Stimulated activated CD4-positive, alpha-beta T cell treated with anti-CD3 and anti-CD28 coated beads, Interleukin-1b, Interleukin-23, amount 100 ng/mL, for 48 hours (primary cell): ENCODE measurements at places on chromosomes 3 and 15.

DNA sequence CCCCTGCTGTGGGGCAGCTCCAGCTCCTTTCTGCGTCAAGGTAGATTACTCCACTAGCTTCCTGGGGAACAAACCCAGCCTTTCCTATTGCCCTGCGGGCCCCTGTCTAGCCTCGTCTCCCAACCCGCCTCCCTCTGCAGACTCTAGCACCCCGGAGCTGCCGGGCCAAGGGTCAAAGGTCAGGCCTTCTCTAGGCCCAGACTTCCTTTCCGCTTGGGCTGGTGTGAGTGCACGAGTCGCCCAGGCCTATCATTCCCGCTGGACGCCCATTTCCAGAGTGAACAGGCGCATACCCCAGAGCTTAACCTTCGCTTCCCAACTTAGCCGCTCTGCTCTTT is 11.6 kb upstream of the ONECUT1 start:
- no peak for DNase-seq

- DNase-seq = no peak
These were observed 1.7 kb downstream of the FLNB start for GRCh38 chr3:58009749-58010535.

- no peak for DNase-seq
These were observed 2.5 kb downstream of the GRAMD2A start for GRCh38 chr15:72195101-72195511.

DNA sequence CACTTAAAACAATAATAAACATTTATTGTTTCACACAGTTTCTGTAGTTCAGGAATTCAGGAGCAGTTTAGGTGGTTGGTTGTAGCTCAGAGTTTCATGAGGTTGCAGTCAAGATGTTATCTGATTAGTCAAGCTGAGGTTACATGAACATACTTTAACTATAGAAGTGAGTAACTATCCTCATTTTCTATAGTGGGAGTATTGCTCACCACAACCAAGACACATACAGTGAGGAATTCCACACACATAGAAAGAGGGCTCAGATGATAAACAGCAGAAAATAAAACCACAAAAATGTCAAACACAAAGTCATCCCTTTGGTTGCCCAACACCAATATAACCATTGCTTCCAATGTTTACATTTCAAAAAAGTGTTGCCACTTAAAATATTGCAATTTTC is 13.6 kb downstream of the SCN11A start:
- no peak for DNase-seq

GRCh38 chr3:152835601-152836102 is 721 bp downstream of the P2RY1 start:
- DNase-seq = no peak

DNA sequence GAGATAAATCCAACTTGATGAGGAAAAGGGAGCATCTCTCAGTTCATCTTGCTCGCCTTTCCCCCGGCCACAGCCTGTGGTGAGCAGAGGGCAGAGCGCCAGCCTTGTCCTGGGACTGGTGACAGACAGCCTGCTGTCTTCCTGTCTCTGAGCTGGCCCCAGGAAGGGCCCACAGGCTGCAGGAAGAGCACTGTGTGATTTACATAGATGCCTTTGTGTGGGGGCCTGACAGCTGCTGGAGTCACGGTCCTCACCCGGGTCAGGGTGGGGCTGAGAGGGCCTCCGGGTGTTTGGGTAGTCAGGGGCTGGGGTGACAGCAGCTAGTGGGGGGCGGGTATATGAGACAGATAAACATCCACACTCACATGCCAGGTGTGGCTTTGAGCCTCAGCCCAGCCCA is 29.3 kb downstream of the PLA2G4D start:
- DNase-seq = no peak

- DNase-seq = no peak
These were observed 79.7 kb downstream of the FBN1 start for GRCh38 chr15:48565560-48566482.

DNA sequence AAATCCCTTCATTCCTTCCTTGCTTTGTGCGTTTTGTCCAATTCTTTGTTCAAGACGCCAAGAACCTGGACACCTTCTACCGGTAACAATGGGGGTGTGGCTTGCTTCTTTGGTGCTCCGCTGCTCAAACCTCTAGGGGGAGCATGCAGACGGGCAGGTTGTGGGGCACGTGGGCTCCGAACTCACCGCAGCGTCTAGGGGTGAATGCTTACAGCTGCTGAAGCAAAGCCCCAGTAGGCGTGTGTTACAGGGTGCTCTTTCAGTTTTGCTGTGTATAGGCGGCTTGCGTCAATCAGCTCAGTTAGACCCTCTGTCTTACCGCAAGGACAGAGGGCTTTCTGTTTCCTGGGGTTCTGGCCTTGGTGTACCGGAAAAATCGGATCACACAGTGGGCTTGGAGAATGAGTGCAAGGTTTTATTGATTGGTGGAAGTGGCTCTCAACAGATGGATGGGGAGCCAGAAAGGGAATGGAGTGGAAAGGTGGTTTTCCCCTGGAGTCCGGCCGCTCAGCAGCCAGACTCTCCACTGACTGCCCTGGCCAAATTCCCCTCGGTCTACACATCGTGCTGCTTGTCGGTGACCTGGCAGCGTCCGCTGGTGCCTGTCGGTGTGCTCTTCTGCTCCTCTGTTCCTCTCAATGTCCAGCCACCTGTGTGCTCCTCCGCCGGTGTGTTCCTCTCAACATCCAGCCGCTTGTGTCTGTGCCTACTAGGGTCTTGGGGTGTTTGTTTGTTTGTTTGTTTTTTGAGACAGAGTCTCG is 1.2 kb upstream of the LRRC34 start:
- peak; percentile 85 for DNase-seq

DNA sequence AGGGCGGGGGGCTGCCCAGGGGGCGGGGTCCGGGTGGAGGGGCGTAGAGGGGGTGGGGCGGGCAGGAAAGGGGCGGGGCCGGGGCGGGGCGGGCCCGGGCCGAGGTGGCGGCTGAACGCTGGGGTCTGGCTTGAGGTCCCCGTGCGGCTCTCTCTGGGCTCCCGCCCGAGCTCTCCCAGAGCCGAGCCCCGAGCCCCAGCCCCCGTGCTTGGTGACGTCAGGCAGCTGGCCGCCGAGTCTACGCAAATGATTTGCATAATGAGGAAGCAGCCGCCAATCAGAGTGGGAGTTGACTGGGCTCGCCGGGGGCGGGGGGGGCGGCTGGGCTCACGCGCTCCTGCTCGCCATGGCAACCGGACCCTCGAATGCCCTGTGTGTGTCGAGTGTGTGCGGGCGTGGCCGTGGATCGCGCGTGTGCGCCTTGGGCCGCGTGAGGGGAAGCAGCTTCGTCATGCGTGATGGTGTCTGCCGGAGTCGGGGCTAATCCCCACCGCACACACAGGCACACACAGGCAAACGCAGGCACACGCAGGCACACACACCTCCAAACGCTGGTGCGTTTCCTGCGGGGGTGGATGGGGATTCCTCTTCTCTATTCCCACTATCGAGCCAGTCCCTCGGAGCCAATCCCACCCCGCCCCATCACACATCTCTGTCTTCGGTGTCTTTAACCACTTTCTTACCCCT is at the start of gene CELF6:
CELF6 (minus strand) TSS at position 173 of the 687 bp plus-strand sequence. CDS start 283 bp downstream, outside the sequence.
- DNase-seq = peak; percentile 74

GRCh38 chr3:103499967-103500366 is 1065.2 kb downstream of the ZPLD1 start:
- DNase-seq = no peak

GRCh38 chr3:119293871-119294695 is at the start of gene ARHGAP31:
Gene ARHGAP31, plus strand, starts transcription at chr3:119294383. Its CDS starts 522 bp downstream, at chr3:119294905.
- peak; percentile 88 for DNase-seq

- no peak for DNase-seq
These were observed 12.4 kb upstream of the TPM1 start for GRCh38 chr15:63030101-63030551.

- DNase-seq = peak; percentile 14
These were observed 399.6 kb downstream of the LPP start for GRCh38 chr3:188553569-188553968.

DNA sequence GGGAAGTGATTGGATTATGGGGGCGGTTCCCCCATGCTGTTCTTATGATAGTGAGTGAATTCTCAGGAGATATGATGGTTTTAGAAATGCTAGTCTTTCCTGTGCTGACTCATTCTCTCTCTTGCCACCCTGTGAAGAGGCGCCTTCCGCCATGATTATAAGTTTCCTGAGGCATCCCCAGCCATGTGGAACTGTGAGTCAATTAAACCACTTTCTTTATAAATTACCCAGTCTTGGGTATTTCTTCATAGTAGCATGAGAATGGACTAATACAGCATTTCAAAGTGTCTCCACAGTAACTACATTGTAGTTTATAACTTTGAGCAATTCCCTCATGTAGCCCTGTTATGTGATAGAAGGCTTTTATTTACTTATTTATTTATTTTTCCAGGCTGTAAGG is 128.8 kb upstream of the CHRNA7 start:
- no peak for DNase-seq

- no peak for DNase-seq
These were observed 5.4 kb upstream of the CGNL1 start for GRCh38 chr15:57370929-57371328.

DNA sequence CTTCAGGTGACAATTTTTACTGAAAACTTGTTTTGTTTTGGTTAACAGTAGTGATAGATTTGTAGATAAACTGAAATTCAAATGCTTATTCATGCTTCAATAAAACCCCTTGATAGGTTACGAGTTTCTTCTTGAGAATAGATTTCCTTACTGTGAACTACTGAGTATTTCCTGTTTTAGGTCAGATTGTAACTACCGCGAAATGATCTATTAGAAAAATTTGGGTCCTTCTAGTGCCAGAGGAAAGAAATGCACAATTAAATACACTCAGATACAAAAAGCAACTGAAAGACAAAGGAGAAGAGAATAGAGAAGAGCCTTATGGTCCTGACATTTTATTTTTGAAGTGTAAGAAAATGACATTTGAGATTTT is 251.7 kb upstream of the TBL1XR1 start:
- DNase-seq = no peak

DNA sequence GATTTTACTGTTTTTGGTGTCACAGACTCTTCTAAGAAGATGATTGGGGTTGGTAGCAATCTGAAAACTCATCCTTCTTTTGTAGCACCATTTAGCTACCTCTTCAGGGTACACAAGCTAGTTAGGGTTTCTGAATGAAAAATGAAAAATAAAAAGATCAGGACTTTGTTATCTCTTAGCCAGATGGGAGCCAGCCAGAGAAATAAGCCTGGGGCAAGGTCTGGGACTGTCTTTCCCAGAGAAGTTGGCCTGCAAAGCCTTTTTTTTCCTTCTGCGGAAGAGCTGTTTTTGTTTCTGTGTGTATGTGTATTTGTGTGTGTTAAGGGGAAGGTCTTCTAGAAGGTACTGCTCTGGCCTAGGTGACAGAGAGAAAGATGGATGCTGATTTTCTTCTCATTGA is 150.7 kb upstream of the AGTR1 start:
- no peak for DNase-seq

GRCh38 chr15:100873029-100873677 is 6.5 kb upstream of the ALDH1A3 start:
- peak; percentile 26 for DNase-seq

DNA sequence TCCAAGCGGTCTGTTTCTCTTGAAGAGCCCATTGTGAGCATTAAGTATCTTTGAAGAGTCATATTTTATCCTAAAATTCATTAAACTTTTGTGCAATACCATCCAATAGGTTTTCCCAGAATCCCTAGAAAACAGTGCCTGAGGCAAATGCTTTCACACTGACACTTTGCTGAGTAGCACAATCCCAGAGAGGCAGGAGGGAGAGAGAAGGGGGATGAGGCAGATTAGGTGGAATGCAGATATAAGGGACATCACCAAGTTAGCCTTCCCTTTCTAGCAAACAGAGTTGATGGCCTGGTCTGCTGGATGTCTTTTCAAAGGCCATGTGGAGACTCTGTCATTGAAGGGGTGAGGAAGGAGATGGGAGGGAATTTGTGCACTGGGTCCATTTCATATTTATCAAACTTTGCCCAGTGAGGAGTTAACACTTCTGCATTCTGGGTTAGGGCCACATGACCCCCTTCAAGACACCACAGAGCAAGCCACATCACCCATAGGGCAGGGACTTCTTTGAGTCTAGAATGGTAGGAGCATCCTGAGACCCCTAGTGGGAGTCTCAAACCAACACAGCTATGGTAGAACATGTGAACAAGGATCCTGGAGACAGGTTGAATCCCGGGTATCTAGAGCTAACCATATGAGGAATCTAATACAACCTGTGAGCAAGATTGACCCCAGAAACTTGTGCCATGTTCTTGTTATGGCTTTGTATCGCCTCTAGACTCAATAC is 32.0 kb upstream of the SEMA6D start:
- DNase-seq = no peak

- no peak for DNase-seq
These were observed 61.4 kb downstream of the ATP10A start for GRCh38 chr15:25801586-25802284.

DNA sequence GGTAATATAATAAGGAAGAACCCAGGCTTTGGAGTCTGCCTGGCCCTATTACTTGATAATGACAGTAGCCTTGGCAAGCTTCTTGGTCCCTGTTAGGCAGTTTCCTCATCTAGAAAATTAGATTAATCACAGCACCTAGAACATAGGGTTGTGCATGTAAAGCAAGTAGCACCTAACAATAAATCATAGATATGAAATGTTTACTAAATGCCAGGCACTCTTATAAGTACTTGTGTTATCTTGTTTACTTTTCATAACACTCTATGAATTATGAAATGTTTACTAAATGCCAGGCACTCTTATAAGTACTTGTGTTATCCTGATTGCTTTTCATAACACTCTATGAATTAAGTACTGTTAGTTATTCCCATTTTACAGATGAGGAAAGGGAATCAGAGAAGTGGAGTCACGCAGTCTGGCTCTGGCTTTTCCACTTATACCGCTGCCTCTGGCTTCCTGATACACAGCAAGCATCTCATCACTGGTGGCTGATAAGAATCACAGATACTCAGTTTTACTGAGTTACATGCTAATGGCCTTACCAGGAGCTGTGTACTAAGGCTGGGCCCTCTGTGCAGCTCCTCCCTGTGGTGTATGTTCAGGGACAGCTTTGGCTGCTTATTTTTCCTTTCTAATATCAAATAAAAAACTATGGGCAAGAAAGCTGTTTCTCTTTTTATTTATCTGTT is 123.4 kb downstream of the FEZF2 start:
- no peak for DNase-seq

- no peak for DNase-seq
These were observed 20.3 kb downstream of the TKT start for GRCh38 chr3:53235545-53235944.

GRCh38 chr3:9682096-9682495 is 21.5 kb upstream of the CPNE9 start:
- DNase-seq = no peak

GRCh38 chr15:82393671-82394070 is 35.9 kb upstream of the GOLGA6L9 start:
- no peak for DNase-seq

- peak; percentile 32 for DNase-seq
These were observed 69.8 kb downstream of the HES1 start for GRCh38 chr3:194205675-194206133.

GRCh38 chr3:82012775-82013174 is 251.3 kb upstream of the GBE1 start:
- no peak for DNase-seq

DNA sequence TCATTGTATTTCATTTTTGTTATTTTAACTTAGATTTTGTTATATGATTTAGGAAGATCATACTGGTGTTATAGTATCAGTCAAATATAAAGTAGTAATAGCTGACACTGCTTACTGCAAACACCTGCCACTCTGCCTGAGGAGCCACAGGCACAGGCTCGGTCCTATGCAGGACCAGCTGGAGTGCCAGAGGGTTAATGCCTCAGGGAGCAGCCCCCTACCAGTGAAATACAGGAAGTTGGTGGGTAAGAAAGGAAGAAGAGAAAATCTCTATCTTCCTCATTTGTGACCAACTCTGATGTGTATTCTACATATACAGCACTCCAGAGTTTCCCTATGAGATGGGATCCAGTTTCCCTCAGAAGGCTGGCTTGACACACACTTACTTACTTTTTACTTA is 593.3 kb downstream of the UNC13C start:
- DNase-seq = no peak

- no peak for DNase-seq
These were observed 113.7 kb upstream of the RASGRP1 start for GRCh38 chr15:38678281-38678680.
